CD4-positive, alpha-beta T cell treated with Interferon alpha-2 for 1 hour (primary cell): ENCODE measurements at places on chromosomes 5 and 9.
A peak's percentile ranks its signal among the peaks of the same experiment; 100 is the strongest.

DNA sequence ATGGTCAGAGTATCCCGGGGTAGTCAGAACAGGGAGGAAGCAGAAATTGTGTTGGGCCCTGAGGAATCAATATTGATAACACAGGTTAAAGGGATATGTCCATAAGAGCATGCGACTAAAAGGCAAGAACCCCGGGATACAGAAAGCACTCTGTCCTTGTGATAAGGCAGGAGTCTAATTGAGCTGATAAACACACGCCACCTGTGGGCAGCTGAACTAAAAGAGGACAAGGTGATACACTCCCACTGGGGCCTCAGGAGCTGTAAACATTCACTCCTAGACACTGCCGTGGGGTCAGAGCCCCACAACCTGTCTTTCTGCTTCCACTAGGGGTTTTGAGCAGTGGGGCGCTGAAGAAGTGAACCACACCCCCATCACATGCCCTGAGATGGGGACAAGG lies 144.7 kb upstream of the MPDZ start:
- DNase-seq, result no peak

GRCh38 chr5:123340928-123341327 lies 82.3 kb downstream of the CEP120 start:
- no peak for DNase-seq

DNA sequence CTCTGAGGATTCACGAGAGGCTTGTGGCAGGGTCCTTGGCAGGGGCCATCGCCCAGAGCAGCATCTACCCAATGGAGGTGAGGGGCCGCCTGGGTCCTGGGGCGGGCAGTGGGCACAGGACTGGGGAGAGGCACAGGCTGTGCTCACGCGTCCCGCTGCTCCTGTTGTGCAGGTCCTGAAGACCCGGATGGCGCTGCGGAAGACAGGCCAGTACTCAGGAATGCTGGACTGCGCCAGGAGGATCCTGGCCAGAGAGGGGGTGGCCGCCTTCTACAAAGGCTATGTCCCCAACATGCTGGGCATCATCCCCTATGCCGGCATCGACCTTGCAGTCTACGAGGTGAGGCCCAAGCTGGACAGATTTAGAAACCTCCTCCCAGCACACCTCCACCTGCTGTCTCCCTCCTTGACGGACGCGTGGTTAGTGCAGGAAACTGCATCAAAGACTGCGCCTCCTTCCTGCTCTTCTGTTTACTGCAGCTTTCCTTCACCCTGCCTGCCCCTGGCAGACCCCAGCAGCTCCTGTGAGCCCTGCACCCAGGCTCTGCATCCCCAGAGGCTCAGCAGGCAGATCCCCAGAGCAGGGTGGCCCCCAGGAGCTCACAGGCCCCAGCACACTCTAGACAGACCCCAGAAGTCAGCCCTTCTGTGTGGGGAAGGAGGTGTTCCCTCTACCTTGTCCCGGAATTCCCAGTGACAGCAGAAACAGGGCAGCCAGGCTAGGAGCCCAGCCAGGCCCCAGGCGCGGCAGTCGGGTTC lies 21.2 kb downstream of the PTGES2 start:
- DNase-seq, result no peak

DNA sequence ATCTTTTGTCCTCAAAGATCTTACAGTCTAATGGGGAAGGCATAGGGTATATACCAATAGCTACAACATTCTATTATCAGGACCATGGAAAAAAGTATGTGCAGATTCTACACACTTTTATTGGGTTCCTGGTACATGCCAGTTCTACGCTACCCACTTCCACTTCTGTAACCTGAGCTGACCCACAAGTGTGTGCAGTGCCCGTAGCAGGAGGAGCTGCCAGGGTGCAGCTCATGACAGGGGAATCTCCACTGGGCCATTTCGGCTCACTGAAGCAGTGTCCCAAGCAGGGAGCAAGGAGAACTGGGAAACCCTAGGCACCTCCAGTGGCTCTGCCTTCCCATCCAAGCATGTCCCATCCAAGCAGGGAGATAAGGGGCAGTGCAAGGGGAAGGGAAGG lies 60.4 kb downstream of the FOXI1 start:
- no peak for DNase-seq

- DNase-seq, result peak; percentile 27
Observed at GRCh38 chr5:68344447-68345111, 129.0 kb downstream of the PIK3R1 start.

- DNase-seq, result no peak
Observed at GRCh38 chr9:10366171-10366779, 246.5 kb downstream of the PTPRD start.
